ENCODE measurements at places on chromosomes 16 and 17.

DNA sequence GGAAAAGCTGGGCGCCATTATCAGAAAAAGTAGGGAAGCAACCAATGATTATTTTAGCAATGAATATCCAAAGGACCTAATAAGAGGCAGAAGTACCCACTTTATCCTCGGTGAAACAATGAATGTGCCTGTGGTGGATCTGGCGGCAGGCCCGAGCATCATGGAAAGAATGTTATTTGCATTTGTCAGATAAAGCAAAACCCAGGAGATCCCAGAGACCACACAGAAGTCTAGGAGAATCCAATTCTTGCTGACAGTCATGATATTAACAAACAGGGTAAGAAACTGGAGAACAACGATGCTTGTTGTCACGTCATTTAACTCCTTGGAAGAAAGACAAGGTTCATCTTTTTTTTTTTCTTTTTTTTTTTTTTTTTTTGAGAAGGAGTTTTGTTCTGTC lies 12.0 kb upstream of the TNRC6A start:
- no peak for DNase-seq

- DNase-seq = no peak
Observed at GRCh38 chr16:72029567-72030271, 21.2 kb downstream of the DHODH start.

DNA sequence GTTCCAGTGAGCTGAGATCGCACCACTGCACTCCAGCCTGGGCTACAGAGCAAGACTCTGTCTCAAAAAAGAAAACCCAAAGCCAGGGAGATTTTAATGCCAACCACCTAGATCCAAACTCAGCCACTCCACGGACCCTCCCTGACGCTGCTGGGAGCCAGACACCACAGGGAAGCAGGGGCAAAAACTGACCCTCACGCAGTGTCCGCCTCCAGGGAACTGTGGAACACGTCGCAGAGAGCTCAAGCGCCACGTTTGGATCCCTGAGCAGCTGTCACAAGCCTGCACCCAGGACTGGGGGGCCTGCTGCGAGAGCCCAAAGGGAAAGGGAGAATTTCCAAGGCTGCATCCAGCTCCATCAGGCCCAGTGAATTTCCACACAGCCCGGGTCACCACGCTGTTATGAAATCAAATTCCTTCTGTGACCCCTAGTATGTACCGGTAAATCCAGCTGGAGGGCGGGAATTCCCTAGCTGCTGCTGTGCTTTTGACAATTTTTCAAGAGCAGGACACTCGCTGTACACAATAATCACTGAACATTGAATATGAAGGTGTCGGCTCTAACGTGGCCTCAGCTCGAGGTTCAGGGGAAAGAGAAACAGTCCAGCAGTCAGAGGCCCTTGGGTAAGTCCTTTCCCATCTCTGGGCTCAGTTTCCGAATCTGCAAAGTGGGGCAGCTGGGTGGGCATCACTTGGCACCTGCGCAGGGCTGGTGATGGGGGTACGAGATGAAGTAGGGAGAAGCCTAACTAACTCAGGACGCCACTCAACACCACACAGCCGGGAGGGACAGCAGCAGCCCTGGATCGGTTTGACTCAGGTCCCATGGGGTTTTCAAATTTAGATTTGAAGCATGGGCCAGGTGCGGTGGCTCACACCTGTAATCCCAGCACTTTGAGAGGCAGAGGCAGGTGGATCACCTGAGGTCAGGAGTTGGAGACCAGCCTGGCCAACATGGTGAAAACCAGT lies 8.6 kb downstream of the CARHSP1 start:
- no peak for DNase-seq

DNA sequence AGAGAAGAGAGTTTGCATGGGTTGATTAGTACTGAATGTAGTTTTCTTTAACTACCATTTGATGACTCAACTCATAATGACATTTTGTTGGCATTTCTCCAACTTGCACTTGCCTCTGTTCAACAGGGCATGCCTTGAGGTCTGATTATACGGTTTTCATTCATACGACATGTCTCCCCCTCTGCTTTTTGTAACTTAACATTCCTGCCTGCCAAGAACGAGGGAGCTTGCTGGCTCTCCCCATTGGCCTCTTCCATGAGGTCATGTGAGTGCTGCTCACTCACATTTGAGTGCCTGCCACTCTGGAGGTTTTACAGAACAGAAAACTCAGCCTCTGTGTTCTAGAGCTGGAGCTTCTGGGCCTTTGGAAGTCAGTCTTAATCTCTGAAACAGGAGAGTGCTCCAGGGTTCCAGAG lies 19.7 kb downstream of the MAP2K6 start:
- DNase-seq = no peak
